Activated CD4-positive, alpha-beta memory T cell treated with anti-CD3 and anti-CD28 coated beads for 36 hours (primary cell): ENCODE measurements at places on chromosomes 3 and 15. TPM values are rescaled to one million over a fixed set of nuclear protein-coding genes. Genes with fewer than 3 reads are reported as not detected.
A peak's percentile ranks its signal among the peaks of the same experiment; 100 is the strongest.

GRCh38 chr3:176079785-176080184 lies 1117.5 kb downstream of the TBL1XR1 start:
- DNase-seq: no peak

GRCh38 chr3:114848643-114849350 lies 298.3 kb downstream of the ZBTB20 start:
- DNase-seq: no peak

GRCh38 chr3:194100856-194101390 lies 35.0 kb upstream of the HES1 start:
- no peak for DNase-seq

DNA sequence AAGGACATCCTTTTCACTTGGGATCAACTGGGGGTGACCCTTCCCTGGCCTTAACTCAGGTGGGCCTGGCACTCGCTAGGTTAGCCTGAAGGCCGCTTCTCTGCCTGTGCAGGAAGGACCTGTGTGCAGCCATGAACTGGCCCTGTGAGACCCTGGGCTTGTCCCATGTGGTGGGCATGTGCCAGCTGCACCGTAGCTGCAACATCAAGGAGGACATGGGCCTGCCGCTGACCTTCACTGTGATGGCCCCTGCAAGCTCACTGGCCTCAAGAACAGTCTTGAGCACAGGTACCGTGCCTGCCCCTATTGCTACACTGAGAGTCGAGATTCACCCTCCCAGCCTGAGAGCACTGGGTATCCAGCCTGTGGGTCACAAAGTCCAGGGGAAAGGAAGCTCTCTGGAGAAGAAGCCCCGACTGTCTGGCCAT lies 43.0 kb downstream of the SAXO2 start:
- DNase-seq: no peak

- DNase-seq: no peak
These were observed 46.9 kb downstream of the KBTBD12 start for GRCh38 chr3:127961963-127962362.

Gene ACY1
- total RNA-seq: 59.2 TPM

Gene MYLK
- total RNA-seq: 0.17 TPM

- DNase-seq: peak; percentile 19
These were observed 172.2 kb downstream of the SSR3 start for GRCh38 chr3:156382458-156383346.

DNA sequence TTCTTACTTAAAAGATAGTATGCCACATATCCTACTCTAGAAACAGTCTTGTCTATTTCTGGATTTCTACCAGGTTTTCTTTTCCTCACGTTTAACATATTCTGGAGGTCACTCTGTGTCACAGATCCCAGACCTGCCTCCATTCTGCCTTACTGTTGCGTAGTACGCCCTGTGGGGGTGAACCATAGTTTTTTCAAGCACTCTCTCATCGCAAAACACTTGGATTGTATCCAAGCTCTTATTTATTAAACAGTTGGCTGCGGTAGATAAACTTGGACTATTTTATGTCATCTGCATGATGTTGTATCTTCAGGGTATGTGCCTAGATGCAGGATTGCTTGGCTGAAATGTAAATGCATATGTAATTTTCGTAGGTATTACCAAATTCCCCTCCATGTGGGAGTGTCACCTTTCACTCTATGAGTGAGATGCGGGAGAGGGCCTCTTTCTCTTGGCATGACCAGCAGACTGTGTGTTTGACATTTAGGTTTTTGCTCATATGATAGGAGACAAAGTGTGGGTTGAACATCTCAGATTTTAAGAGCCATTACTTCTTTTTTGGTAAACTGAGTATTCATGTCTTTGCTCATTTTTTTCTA lies 55.8 kb downstream of the ABTB1 start:
- DNase-seq: no peak

DNA sequence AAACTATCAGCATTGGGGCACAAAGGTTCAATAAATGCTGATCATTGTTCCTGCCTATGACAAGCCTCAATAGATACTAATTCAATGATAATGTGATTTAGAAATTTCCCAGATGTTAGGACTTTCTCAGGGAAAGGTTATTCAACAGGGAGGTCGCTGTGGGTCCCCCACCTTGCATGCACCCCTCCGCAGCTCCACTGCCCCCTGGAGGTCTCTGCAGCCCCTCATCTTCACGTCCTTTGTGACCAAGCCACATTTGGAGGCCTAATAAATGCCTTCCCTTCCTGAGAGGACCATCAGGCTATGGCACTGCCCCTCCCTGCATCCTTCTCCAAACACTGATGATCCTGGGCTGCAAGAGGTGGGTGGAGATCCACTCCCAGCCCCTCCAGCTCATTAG lies 50.2 kb downstream of the NOX5 start:
- DNase-seq: no peak

DNA sequence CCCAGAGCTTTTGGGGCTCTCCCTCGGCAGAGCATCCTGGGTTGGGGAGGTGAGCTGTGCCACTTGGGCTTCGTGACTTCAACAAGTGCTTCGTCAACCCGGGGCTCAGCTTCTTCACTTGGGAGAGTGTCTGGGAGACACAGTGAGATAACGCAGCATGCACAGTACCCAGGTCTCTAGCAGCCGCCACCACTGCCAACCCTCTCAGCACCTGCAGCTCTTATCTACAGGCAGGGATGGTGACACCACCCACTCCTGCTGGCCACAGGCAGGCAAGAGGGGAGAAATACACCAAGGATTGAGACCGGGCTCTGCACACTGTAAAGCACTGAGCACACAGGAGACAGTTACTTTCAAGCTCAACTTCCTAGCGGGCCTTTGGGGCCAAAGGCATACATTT lies 11.6 kb downstream of the TKT start:
- no peak for DNase-seq

- peak; percentile 55 for DNase-seq
These were observed 84.5 kb upstream of the STT3B start for GRCh38 chr3:31448035-31448881.

Gene TGM5
- not detected for total RNA-seq

Gene CYP11A1
- 0.29 TPM for total RNA-seq

DNA sequence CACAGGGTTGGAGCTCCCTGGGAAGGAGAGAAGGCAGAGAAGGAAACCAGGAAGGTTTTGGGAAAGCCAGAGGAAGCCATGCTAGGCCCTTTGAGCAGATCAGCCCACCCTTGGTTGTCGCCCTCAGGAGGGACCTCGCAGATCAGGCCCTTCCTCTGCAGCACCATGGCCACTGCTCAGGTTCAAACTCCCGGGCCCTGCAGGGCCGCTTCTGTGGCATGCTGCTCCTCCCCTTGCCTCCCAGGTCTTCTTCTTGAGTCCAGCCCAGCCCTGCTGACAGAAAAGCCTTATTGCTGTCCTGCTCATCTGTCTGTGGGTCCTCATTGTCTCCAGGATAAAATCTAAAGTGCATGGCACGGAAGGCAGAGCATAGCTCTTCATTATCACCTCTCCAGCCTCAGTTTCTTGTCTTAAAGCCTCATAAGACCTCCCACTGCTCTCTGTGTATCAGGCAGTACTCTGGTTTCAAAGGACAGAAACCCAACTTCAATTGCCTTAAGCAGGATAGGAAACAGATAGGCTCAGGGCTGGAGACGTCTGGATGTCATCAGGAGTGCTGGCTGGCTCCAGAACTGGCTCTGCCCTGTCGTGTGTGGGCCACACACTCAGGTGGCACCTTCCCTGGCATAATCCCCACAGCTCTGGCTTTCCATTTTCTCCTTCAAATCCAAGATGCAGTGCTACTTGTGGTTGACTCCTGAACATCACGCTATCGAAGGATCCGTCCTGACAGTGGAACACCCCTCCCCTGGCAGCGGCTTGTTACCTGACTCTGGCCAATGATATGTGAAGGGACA lies 118.5 kb downstream of the EEFSEC start:
- no peak for DNase-seq

GRCh38 chr15:56767315-56767714 lies 34.0 kb upstream of the ZNF280D start:
- no peak for DNase-seq

DNA sequence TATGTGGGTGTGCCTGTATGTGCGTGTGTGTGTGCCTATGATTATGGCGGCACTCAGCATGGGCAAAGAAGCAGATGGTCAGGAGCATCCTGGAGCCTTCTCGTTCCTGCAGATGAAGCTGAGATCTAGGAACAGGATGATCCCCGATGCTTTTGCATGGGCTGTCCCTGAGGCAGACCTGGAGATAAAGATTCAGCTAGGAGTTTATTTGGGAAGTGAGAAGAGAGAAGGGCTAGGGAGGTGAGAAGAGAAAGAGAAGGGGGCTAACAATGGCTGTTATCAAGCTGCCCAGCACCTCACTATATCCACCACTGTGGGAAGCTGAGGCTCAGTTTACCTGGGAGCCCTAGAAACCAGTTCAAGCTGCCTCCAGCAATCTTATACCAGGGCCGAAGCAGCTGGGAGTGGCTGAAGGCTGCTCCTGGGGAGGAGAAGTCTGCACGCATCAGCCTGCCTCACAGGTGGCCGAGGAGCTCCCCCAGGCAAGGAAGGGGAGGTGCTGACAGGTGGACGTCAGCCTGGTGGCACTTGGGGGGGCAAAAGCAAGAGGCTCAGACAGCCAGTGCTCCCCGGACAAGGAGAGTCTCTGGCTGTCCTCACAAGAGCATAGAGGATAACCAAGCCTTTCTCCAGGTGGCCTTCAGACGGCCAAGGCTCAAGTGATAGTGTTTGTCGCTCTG lies 94.0 kb upstream of the IQSEC1 start:
- no peak for DNase-seq

Gene TTLL13
- total RNA-seq: 0.73 TPM

DNA sequence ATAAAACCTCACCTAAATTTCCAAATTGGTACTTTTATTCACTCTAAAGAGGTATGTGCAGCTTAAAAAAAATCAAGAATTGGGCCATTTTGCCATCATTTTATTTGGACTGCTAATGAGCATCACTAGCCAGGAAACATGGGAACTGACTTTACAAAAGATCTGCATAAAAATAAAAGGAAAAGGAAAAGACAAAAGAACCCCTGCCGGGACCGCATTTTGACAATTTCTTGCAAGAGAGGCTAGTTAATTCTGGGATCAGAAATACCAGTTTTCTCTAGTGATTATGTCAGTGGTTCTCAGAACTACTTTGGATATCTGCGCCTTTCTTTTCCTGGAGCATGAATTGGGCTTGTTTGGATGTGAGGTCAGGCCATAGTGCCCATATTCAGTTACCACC lies 289.2 kb downstream of the CHST2 start:
- DNase-seq: no peak

DNA sequence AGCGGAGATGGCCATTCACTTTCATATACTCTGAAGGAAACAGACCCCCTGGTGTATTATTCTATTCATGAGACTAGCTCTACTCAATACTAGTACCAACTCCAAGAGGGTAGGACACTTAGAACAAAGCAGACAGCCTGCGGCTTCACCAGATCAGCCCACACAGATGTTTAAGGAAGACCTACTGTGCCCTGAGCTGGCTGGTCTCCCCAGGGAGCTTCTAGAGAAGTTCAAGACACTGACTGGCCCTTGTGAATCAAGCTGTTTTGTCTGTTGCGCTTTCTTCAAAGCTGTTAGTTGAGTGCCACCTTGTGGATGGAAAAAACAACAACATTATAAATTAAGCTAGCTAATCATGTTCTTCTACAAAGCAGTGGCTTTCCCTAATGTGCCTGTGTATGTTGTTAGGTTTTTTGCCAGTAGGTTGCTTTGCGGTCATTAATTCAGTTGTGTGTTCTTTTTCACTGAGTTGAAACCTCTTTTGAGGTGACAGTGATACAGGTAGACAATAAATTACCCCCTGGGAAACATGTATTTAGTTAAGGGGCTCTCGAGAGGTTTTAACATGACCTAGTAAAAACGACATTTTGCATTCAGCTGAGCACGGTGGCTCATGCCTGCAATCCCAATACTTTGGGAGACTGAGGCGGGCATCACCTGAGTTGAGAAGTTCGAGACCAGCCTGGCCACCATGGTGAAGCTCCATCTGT lies 64.2 kb upstream of the MYZAP start:
- no peak for DNase-seq

- DNase-seq: no peak
These were observed 307.9 kb downstream of the CLSTN2 start for GRCh38 chr3:140242818-140243276.

- DNase-seq: no peak
These were observed 1250.1 kb downstream of the ZPLD1 start for GRCh38 chr3:103684904-103685303.

DNA sequence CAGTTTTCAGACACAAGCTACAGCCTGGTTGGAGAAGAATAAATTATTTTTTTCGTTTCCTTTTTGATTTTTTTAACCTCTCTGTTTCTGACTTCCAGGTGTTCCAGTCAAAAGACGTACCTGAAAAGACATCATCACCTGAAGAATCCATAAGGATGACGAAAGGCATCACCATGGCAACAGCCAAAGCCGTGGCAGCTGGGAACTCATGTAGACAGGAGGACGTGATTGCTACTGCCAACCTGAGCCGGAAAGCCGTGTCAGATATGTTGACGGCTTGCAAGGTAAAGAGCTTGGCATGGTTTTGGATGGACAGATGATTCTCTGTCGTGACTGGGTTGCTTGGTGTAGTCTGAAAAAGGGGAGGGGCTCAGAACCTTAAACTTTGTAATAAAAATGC lies 237.0 kb upstream of the TPM1 start:
- DNase-seq: no peak

DNA sequence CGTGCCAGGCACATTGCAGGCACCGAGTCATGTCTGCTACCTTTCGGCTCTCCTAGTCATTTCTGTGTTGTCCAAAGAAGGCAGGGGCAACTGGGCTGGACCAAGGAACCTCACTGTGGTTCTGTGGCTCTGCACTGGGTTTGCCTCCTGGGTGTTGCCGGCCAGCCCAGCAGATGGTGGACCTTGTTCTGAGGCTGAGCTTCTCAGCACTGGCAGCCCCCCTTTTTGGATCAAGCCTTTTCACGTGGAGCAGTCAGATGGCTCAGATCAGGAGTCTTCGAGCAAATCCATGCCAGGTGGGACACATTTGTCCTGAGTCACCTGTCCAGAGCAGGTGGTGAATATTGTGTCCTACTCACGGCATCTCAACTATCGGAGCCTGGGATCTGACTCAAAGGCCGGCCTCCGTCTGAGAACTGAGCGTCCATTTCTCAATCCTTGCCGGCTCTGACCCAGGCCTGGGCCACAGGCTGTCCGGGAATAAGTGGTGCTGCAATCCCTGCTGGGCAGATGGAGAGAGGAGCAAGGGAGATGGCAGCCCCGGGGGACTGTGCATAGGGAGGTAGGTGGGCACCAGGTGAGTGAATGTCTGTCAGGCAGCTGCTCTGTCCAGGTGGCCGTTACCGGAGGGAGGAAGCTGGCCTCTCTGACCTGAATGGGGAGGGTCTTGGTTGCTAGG lies at the start of gene IL16:
Gene IL16, plus strand, starts transcription at position 304 of the 679 bp plus-strand sequence. CDS start 28,521 bp downstream, outside the sequence.
- no peak for DNase-seq

- no peak for DNase-seq
These were observed 919.9 kb downstream of the TUSC7 start for GRCh38 chr3:117629505-117629904.

Gene MCF2L2
- total RNA-seq: 3.9 TPM
